Activated CD4-positive, alpha-beta T cell treated with anti-CD3 and anti-CD28 coated beads for 4 hours (primary cell): ENCODE measurements at places on chromosomes 5 and 9.

GRCh38 chr9:289121-289520, 74.5 kb downstream of the DOCK8 start:
- DNase-seq: no peak

- no peak for DNase-seq
Observed at GRCh38 chr9:13690595-13690994, 411.1 kb upstream of the MPDZ start.

- no peak for DNase-seq
Observed at GRCh38 chr5:71957292-71957898, 149.9 kb upstream of the MAP1B start.

DNA sequence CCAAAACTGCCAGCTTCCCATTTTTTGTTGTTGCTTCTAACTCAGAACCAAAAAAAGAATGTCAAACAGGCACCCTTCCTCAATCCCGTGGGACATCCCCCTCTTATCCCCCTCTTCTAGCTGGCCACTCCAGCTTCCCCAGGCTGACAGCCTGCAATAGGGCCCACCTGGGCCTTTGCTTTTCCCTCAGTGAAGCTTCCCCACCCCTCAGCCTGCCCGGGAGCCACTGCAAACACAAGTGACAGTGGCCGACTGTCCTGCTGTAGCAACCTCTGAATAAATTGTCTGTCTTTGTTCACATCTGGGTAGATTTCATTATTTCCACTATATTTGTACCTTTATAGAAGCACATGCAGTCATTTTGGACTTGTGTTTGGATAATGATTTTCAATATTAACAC, 245.3 kb downstream of the GADD45G start:
- DNase-seq: no peak

GRCh38 chr5:59188419-59189225, 605.7 kb downstream of the RAB3C start:
- DNase-seq: peak; percentile 62

DNA sequence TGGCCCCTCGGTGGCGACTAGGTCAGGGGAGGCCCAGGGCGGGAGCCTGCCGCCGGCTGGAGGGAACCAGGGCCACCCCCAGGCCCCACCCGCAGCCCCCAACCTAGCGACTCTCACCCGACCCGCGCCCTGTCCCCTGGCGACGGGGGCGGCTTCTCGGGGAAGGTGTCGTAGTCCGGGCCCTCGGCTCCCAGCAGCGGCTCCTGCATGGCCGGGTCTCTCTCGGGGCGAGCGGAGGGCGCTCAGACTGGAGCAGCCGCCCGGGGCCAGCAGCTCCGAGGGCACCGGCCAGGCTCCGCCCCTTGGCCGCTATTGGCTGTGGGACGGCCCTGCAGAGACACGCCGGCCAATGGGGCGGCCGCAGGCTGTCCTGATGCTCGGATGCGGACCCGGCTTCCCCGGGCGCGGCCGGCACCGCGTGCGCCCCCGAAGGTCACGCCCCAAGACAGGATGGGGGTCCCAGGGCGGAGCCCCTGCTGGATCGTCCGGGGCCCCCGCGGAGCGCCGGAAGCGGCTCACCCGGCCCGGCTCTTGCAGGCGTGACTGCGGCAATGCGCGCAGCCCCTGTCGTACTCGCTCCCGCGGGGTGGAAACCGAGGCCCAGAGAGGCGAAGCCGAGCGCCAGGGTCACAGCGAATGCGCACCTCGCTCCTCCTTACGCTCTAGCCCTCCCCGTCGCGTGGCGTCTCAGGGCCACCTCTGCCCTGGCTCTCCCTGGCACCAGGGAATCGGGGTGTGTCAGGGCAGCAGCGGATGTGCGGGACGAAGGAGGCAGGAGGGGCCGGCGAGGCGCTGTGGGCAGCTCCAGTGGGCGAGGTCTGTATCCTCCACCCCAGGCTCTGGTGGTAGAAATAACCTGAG, at the start of gene SLC2A6:
Gene SLC2A6 (minus strand): TSS at position 249 of the 861 bp plus-strand sequence. CDS start 40 bp downstream, at position 209.
- peak; percentile 71 for DNase-seq

DNA sequence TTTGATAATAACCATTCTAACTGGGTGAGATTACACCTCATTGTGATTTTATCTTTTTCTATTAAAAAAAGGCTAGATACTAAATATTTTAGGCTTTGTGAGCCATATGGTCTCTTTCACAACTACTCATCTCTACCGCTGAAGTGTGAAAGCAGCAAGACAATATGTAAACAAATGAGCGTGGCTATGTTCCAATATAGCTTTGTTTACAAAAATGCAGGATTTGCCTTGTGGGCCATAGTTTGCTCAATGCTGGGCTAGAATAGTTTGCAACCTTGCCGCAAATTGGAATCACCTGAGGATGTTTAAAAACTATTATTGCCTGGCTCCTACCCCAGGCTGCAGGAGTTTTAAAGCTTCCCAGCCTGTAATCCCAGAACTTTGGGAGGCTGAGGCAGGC, 10.2 kb upstream of the GPR150 start:
- no peak for DNase-seq

DNA sequence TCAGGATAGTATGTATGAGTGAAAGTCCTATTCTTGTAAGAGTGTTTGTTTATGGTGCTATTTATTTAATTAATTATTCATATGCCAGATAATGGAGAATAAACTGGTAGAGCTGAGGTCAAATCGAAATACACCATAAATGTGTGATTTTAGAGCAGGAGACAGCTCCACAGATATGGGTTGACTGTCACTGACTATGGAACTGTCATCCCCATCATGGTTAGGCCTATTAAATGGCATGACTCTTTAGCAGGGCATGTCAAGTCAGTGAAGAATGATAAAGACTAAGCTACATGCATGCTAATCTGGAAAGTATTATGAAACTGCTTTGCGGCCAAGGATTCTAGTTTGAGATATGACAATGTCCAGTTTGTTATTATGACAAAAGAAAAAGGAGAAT, 658.6 kb downstream of the ISL1 start:
- DNase-seq: no peak

DNA sequence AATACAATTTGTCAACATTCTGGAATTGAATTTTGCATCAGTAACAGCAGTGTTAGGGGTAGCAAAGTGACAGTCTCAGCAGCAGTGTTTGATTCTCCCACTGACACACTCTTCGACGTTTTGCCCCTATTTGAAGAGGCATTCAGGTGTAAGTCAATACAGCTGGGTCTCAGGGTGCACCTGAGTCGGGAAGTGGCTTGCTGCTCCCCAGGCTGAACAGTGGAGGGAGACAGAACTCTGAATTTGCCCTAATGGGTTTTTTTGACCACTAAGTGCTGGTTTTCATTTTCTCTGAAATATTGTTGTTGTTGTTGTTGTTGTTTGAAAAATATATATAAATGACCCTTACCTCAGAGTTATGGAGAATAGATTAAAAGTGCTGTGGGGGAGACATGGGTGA, 223.2 kb downstream of the TLR4 start:
- DNase-seq: no peak

GRCh38 chr9:96361668-96362067, 21.8 kb downstream of the SLC35D2 start:
- no peak for DNase-seq

DNA sequence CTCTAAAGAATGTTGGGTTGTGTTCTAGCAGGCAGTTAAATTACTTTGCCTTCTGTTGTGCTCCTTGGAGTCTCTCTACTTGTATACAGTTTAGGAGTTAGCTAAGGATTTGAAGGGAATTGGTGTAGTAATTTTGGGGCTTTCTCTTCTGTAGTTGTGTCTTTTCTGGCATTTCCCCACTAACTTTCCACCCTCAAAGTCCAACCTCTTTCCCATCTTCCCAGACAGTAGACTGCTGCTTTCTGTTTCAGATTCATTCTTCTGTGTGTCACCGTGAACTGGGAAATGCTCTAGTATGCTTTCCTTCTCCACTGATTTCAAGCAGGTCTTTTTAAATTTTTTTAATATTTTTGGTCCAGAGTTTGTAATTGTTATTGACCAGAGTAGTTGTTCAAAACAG, 4.5 kb upstream of the ANGPTL2 start:
- DNase-seq: no peak

- DNase-seq: no peak
Observed at GRCh38 chr5:108320231-108320630, 61.7 kb downstream of the FBXL17 start.

GRCh38 chr5:98770209-98770910, 3.1 kb upstream of the RGMB start:
- peak; percentile 35 for DNase-seq

DNA sequence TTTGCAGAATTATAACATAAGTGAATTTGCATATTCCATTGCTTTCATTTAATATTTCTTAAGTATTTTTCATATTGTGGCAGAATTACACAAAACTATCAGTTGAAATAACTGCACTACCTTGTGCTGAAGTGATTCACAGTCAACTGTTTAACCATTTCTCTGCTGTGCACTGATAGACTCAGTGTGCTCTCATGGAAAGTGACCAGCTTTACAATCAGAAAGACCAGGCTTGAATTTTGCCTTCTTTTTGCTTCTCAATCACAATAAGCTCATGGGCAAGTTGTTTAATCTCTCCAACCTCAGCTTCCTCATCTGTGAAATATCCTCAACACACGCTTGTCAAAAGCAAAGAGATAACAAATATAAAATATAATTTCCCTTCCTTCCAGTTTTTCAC, 18.3 kb downstream of the CDK5RAP2 start:
- DNase-seq: no peak
